ENCODE measurements at places on chromosomes 11 and 22. TPM values are rescaled to one million over a fixed set of nuclear protein-coding genes. Genes with fewer than 3 reads are reported as not detected.

Gene CDPF1
- 7.4 TPM for polyA plus RNA-seq

Gene BUD13
- 13.3 TPM for polyA plus RNA-seq

Gene DCHS1
- polyA plus RNA-seq: 0.03 TPM

Gene PRSS23
- 0.21 TPM for polyA plus RNA-seq

Gene TUBA8
- 0.69 TPM for polyA plus RNA-seq

Gene PHLDB1
- 14.2 TPM for polyA plus RNA-seq

Gene GLYATL2
- polyA plus RNA-seq: not detected

Gene FREY1
- polyA plus RNA-seq: 0.44 TPM

Gene PKNOX2
- not detected for polyA plus RNA-seq

GRCh38 chr11:19628018-19628417, 84.6 kb upstream of the NAV2 start:
- DNase-seq: no peak

DNA sequence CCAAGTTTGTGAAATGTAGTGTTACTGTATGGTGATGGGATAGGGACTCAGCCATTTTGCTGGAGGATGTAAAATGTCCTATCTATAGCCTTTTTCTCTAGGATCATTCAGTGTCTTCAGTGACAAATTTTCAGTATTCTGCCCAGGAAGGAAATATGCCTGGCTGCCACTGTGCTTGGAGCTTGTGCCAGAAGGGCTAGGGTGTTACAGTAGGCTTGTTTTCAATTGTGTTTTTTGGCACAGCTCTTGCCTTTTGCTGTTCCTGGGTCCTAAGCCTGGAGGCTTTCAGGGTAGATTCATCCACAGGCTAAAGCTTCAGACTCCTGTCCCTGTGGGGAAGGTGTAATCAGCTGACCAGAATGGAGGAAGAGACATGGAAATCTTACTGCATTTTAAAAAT, 22.0 kb upstream of the PHOX2A start:
- DNase-seq: no peak

GRCh38 chr11:7450836-7451235, 34.5 kb upstream of the OLFML1 start:
- no peak for DNase-seq

DNA sequence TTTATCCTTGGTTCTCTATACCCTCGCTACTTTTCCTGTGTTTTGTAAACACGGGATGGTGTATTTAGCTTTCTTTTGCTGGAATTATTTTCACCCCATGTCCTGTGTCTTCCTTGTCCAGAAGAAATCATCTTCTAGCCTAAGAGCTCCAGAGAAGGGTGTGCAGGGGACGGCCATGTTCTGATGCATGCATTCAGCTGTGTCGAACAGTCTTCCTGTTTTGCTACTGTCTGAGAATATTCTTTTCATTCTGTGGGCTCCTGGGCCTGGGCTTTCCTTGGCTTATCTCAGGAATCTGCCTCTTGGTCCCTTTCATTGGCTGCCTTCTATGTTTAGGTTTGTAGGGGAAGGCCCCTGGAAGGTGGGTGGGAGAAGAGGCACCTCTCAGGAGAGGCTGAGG, 10.6 kb upstream of the PLET1 start:
- no peak for DNase-seq

- DNase-seq: no peak
These were observed 1698.3 kb upstream of the RAG2 start for GRCh38 chr11:38296211-38296776.

GRCh38 chr11:67433536-67434394, 3.7 kb downstream of the PTPRCAP start:
- no peak for DNase-seq

- DNase-seq: no peak
These were observed at the start of gene RAB3IL1 for GRCh38 chr11:61917334-61918109. RAB3IL1 (minus strand) TSS chr11:61917566; CDS start chr11:61917367, 199 bp downstream.

DNA sequence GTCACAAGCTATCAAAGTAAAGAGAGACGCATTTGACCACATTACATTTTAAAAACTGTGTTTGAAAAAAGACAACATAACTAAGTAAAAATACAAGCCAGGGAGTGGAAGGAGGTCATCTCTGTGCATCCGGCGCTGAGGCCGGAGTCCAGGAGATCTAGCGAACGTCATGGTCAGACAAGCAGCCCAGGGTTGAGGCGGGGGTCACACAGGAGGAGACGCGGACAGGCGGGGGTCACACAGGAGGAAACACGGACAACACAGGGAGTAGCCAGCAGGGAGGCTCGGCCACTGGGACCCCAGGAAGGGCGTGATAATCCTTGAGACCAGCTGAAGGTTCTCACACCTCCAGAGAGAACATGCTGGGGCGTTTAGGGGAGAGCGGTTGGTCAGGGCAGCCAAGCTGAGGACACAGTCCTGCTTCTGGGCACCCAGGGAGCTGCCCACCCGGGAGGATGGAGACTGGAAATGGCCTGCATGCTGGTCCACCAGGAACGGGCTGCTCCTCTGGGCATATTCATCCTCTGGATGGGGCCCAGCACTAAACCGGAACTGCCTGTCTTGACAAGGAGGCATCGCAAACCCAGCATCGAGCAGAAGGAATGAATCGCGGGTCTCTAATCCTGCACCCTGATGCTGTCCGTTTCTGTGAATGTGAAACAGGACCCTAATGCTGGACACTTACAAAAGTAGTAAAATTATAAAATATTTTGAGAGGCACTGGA, 40.9 kb upstream of the MUC5AC start:
- DNase-seq: no peak

- DNase-seq: no peak
These were observed 43.7 kb downstream of the KMT5B start for GRCh38 chr11:68169442-68169841.

GRCh38 chr22:28883917-28884746, 760 bp downstream of the ZNRF3 start:
- no peak for DNase-seq

GRCh38 chr11:61715867-61716266, 35.7 kb downstream of the DAGLA start:
- DNase-seq: no peak

DNA sequence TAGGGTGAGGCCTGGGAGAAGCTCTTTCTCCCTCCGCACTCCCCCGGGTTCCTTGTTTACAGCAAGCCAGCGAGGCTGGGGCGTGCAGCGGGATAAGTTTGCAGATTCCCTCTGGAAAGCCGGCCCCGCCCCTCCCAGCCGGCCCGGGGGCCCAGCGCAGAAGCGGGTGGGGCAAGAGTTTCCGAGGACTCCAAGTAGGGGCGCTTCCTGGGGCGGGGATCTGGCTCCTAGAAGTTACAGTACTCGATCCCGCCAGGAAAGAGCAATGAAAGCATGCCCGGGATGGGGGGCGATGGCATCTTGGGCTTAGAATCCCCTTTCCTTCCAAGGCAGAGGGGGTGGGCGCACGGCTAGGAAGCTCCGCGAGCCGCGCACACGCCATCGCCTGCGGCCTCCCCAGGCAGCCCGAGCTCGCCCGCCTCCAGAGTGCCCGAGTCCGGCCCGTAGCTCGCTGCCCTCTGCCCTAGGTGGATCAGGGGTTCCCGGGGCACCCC, 385 bp downstream of the TST start:
- DNase-seq: peak; percentile 40

DNA sequence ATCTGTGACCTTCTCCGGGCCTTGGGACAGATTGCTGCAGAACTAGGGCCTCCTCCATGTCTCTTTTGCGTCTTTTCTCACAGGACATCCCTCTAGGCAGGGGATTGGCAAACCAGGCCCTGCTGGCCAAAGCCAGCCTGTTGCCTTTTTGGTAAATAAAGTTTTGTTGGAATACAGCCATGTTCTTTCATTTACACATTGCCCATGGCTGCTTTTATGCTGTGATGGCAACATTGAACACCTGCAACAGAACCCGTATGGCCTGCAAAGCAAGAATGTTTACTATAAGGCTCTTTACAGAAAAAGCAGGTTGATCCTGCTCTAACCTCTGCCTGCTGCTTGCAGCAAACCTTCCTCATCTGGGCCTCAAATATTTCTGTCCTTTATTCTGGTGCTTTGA, 56.8 kb upstream of the B3GAT1 start:
- no peak for DNase-seq

DNA sequence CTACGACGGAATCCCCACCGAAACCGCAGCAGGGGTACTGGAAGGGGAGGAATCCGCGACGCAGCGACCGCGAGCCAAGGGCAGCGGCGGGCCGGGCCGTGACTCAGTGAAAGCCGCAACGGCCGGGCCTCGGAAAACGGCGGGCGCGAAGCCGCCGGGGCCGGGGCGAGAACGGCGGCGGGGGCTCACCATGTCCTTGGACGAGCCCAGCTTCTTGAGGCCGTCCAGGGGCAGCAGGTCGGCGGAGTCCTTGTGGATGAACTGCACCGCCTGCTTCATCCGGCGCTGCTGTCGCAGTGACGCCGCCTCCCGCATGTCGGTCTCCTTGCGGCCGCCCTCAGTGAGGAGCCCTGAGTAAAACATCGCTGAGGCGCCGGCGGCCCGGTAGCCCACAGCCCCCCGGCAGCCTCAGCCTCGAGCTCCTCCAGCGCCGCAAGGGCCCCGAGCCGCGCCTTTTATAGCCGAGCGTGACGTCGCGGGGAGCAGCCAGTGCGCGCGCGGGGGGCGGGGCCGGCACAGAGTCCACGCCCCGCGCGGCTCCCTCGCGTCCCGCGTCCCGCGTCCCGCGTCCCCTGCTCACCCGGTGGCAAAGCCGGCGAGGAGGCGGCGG, at the start of gene NRIP3:
Gene NRIP3 (minus strand): TSS at position 429 of the 610 bp plus-strand sequence. CDS start 66 bp downstream, at position 363.
- DNase-seq: no peak

DNA sequence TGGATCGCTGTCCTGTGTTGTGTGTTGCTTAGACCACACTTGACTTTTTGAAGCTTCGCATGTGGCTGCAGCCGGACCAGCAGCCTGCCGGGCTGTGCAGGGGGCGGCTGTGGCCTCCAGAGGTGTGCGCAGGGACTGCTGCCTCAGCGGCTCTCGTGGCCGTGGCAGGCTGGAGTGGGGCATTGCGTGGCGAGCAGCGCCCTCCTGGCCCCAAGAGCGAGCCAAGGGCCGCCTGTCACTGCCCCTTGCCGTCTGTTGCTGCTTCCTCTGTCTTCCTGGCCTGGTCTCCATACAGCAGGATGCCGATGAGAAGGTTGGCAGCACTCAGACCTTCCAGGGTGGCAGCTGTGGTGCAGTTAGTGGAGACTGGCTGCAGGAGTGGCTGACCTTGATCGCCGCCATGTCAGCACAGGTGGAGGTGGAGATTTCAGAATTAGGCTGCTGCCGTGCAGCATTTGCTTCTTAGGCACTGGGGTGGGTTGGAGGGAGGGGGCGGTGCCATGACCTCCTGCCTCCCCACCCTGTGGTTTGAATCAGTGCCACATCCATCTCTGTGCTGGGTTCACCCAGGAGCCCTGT, 34.0 kb downstream of the MUC6 start:
- DNase-seq: no peak

DNA sequence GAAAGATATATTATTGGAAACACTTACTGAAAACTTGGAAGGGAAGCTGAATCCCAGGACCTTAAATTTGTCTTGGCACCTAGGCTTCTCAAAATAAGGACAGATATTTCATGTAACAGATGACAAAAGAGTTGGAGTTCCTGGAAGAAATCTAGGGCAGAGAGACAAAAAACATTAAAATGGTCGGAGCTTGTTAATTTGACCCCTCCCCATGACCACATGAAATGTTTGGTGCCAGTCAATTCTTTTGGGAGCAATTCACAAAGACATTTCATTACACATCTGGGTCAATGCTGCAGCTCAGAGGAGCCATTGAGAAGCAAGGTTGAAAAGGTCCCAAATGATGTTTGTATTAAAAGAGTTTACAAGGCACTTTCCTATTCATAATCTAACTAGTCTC, 162.0 kb upstream of the GUCY1A2 start:
- no peak for DNase-seq

GRCh38 chr22:49148895-49149418, 678.7 kb downstream of the BRD1 start:
- DNase-seq: no peak

DNA sequence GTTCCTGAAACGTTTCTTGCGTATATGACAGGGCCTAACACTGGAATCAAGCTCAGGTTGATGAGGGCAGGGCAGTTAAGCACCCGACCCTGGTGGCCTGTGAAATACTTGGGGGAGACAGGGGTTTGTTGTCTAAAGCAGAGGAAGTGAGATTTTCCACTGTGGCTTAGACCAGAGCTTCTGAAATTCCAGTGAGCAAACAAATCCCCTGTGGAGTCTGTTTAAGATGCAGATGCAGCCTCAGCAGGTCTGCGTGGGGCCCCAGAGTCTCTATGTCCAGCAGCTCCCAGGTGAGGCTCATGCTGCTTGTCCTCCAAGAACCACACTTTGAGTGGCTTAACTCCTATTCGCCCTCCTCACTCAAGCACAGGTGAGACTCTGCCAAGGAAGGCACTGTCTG, 39.1 kb upstream of the PRAME start:
- DNase-seq: no peak

- no peak for DNase-seq
These were observed 4.3 kb downstream of the APOL5 start for GRCh38 chr22:35721960-35722359.

GRCh38 chr11:22337596-22338485, at the start of gene SLC17A6:
SLC17A6 (plus strand) TSS chr11:22338381; CDS start chr11:22338534, 153 bp downstream.
- peak; percentile 21 for DNase-seq

Measured in HepG2 (cell line).